ENCODE measurements at places on chromosomes 6 and 20. TPM values are rescaled to one million over a fixed set of nuclear protein-coding genes. Genes with fewer than 3 reads are reported as not detected.

DNA sequence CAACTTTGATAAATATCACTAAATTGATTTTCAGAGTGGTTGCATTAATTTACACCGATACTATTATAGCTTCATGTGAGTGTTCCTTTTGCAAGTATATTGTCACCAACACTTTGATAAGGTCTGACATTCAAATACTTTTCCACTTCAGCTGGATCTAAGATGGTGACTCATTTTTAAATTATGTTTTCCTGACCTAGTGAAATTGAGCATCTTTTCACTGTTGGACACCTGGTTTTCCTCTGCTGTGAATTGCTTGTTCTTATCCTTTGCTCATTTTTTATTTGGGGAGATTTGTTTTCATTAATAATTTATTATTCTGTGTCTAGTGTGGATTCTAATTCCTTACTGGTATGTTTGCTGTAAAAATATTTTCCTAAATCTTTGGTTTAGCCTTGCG, 85.2 kb upstream of the PRDM1 start:
- DNase-seq = no peak
- peaks cover 4% of the 10 kb centered on the region for H3K27me3 ChIP-seq
- no peak overlapping the region for H3K4me3 ChIP-seq
- no peaks in the 10 kb centered on the region for H3K4me1 ChIP-seq
- H3K36me3 ChIP-seq = no peaks in the 10 kb centered on the region

DNA sequence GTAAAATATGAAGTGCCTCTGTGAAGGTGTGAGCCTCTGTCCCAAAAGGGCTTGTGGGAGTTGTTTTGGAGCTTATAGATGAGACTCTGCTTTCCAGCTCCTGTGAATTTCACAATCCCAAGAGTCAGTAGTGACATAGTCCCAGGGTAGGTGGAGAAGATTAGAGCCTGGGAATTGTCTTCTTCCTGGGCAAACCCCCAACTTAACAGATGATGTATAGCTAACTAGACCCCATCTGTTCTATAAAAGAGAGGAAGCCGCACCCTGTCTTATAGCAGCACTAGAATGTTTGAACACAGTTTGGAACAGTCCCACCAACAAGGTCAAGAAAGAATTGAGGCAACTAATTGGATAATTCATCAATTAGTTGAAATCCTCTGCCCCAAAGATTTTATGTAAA, 294.7 kb downstream of the ZNF217 start:
- no peak overlapping the region for H3K4me3 ChIP-seq
- no peaks in the 10 kb centered on the region for H3K36me3 ChIP-seq
- no peaks in the 10 kb centered on the region for H3K4me1 ChIP-seq
- DNase-seq = no peak
- no peaks in the 10 kb centered on the region for H3K27me3 ChIP-seq
- H3K27ac ChIP-seq = no peak overlapping the region

DNA sequence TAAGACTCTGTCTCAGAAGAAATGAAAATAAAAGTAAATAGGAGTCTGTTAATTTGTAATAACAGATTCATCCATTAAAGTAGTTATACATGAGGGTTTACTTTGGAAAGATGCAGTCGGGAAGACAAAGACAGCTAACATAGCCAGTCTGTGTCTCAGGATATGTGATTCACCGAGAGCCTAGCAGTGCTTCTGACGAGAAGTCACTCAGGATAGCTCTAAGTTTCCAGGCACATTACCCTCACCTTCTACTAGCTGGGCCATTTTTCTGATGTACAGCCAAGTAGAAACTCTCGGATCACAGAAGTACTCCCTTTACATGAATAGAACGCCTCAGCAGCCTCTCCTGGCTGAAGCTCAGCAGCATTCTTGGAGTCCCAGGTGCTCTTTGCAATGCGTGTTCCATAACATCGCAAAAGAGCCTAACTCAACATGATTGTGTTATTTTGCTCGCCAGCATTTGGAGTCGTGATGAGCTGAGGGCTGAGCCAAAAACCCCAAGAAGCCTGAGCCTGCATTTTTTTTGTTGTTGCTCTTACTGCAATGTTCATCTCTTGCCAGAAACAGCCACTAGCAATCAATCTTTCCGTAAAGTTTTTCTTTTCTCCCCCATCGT, 22.4 kb upstream of the TASP1 start:
- no peaks in the 10 kb centered on the region for H3K27me3 ChIP-seq
- H3K36me3 ChIP-seq = no peaks in the 10 kb centered on the region
- no peaks in the 10 kb centered on the region for H3K4me1 ChIP-seq
- no peak overlapping the region for H3K27ac ChIP-seq
- H3K4me3 ChIP-seq = no peak overlapping the region

DNA sequence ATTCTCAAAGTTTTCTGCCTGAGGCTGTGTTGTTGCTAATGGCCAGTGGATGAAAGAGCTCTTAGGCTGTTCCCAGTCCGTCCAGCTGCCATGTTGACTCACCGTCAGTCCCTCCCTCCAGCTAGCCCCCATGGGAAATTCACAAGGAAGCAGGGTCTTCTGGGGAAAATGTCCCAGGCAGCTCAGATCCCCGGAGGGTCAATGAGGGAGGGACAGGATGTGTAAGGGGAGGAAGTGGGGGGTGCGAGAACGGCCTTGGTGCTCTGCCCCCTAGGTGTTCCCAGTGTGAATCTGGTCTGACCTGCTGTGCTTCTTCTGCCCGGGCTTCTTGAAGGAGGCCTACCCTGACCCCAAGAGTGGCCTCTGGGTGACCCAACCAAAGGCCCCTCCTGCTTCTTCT, 65.9 kb downstream of the CEBPB start:
- no peaks in the 10 kb centered on the region for H3K36me3 ChIP-seq
- H3K4me3 ChIP-seq = no peak overlapping the region
- H3K27ac ChIP-seq = no peak overlapping the region

FNDC11 gene
- total RNA-seq = 1.7 TPM

DNA sequence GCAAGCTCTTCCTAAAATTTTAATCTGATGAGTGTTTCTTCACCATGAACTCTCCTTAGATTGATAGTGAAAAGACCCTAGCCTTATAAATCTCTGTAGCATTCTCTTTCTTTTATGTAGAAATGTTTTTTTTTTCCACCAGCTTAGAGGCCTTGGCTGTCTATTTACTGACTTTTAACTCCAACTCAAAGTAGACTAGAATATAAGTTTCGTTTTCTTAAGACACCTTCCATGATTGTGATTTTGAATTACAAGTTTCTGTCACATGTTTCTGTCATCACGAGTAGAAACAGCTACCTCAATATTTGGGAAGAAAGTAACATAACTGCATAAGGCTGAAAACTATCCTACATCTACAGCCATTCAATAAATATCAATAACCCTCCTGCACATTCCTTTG, 17.8 kb downstream of the ADGRF4 start:
- DNase-seq = no peak
- no peaks in the 10 kb centered on the region for H3K27me3 ChIP-seq
- H3K4me1 ChIP-seq = no peaks in the 10 kb centered on the region
- no peak overlapping the region for H3K4me3 ChIP-seq
- H3K27ac ChIP-seq = no peak overlapping the region

IL17F gene
- total RNA-seq = not detected

DNA sequence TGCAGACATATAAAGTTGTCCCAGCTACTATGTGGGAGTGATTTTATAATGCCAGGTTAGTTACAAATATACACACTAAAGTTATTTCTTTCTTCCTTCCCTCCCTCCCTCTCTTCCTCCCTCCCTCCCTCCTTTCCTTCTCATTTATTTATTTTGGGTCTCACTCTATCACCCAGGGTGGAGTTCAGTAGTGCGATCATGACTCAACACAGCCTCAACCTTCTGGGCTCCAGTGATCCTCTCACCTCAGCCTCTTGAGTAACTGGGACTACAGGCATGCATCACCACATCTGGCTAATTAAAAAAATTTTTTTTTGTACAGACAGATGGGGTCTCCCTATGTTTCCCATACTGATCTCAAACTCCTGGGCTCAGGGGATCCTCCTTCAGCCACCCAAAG, 59.2 kb downstream of the PHF20 start:
- H3K36me3 ChIP-seq = peaks cover 5% of the 10 kb centered on the region
- H3K4me3 ChIP-seq = no peak overlapping the region
- peaks cover 10% of the 10 kb centered on the region for H3K4me1 ChIP-seq
- DNase-seq = no peak
- H3K27ac ChIP-seq = no peak overlapping the region

DNA sequence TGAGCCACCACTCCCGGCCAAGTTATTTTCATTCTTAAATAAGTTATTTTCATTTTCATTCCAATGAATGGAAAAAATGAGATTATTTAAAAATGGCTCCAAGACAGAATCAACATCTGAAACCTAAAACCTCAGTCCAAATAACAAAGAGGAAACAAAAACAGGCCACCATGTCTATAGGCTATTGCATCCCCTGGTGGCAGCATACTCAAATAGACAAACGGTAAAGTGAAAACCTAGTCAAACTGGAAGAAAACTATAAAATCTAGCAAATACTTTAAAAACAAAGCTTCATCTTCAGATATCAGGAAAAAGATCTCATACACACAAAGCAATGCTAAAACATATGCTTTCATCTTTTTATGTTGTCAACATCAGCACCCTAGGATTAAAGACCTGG, 20.9 kb downstream of the IL17A start:
- no peak for DNase-seq
- no peaks in the 10 kb centered on the region for H3K36me3 ChIP-seq
- no peaks in the 10 kb centered on the region for H3K4me1 ChIP-seq

EBF4 gene
- total RNA-seq = 4.2 TPM

DNA sequence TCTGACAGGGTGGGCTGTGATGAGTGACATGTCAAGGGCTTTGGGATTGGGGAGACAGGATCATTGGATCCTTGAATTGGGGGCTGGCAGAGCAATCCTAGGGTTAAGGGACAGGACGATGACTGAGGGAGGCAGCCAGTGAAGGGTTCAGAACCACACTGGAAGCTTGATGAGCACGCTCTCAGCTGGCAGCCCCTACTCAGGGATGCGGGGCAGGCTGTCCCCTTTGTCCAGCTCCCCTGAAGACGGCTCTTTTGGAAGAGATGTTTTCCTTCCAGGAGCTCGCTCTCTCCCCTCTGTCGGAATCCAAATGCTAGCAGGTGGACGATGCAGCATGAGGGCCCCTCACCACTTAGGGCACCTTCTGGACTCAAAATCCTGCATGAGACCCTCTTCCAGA, 8.4 kb downstream of the TGM3 start:
- H3K27ac ChIP-seq = no peak overlapping the region
- H3K27me3 ChIP-seq = no peaks in the 10 kb centered on the region
- no peaks in the 10 kb centered on the region for H3K4me1 ChIP-seq
- H3K4me3 ChIP-seq = no peak overlapping the region
- DNase-seq = no peak

RAET1L gene
- total RNA-seq = not detected

DNA sequence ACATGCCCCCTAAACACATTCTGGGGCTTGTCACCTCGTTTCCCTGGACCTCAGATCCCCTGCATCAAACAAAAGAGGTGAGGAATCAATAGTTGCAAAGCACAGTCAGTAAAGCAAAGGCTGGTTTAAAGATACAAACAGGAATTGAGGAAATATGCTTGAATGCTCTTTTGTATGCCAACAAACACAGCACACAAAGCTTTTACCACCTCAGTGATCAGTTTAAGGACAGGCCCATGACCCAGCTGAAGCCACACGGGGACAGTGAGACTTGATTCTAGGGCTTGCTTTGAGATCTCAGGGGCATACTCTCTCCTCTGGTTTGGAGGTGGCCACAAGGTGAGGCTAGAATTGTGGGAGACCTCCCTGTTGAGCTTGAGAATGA, 182.9 kb upstream of the CST7 start:
- H3K4me1 ChIP-seq = no peaks in the 10 kb centered on the region
- DNase-seq = no peak
- H3K27ac ChIP-seq = no peak overlapping the region
- no peak overlapping the region for H3K4me3 ChIP-seq

DNA sequence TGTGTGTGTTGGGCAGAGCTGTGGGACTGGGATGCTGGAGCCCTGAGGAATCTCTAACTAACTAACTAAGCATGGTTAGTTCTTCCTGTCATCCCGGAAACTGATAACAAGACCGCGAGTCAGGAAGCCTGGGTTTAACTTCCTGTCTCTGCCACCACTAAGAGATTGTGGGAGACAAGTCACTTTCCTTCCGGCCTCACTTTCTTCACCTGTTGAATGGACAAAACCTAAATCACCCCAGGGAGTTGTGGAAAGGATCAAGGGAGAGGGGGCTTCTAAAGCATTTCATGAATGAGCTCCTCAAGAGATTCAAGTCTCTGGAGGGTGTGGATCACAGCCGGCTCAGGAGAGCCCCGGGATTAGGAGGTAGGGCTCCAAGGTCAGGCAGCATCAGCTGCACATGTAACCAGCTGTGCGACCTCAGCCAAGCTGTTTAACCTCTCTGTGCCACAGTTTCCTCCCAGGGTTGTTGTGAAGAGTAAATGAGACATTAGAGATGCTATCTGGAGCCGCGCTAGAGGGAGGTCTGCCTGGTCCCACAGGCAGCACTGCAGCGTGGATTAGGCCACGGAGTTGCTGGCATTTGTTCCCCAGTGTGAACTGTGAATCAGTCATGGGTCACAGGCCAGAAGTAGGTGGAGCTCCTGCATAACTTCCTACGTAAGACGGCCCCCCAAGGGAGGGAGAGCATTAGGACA, 105.1 kb downstream of the TOX2 start:
- H3K27me3 ChIP-seq = no peaks in the 10 kb centered on the region
- no peak for DNase-seq
- H3K4me1 ChIP-seq = peaks cover 32% of the 10 kb centered on the region
- H3K4me3 ChIP-seq = peak overlapping the region; percentile 15

Data from CD4-positive, alpha-beta T cell (primary cell).